Activated T-helper 2 cell treated with anti-CD3 and anti-CD28 coated beads, Interferon-gamma antibody, Interleukin-2, Interleukin-4, amounts not matched to agents 10 μg/mL and 5 μg/mL and 100 μg/mL, durations not matched to agents 14 hours and 24 hours and 36 hours (primary cell): ENCODE measurements at places on chromosomes 3 and 15. TPM values are rescaled to one million over a fixed set of nuclear protein-coding genes. Genes with fewer than 3 reads are reported as not detected.

DNA sequence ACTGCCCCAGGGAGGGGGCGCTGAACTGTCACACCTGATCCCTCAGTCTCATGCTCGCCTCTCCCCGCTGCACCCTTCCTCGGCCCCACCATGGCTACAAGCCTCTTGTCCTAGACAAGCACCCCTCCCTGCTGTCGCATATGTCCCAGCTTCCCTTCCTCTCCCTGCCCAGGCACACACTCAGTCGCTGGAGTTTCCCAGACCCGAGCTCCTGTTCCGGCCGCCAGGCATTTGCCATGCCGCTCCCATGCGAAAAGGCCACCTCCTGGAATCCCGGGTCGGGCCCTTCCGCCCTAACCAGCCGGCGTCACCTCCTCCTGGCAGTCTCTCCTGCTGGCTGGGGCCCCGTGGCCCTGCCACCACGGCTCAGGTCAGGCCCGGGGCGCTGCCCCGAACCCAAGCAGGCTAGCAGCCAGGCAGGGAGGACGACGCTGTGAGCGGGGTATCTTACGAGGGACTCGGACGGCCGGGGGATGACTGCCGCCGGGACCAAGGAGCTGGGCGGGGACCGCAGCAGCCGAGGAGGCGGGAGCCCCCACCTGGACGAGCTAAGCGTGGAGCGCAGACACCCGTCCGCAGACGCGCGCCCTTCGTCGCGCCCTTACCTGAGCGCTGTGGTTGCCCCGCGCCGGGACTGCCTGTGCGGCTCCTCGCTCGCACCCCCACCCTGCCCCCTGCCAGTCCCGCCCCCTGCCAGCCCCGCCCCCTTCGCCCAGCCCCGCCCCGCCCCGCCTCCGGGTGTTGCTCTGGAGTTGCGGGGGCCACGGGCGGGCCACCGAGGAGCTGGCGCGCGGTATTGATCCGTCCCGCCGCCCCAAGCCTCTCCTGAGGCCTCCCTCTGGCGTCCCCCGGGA is at the start of gene ALS2CL:
TSS of gene ALS2CL (minus strand) at position 642 of the 854 bp plus-strand sequence. CDS start 4,239 bp downstream, outside the sequence.
- H3K4me3 ChIP-seq: peak within 1 kb of the TSS; percentile 69
- peaks cover 19% of the 10 kb centered on the region for H3K27me3 ChIP-seq
- no peak within 1 kb of the TSS for H3K27ac ChIP-seq
- peak; percentile 47 for DNase-seq
- no peaks in the 10 kb centered on the region for H3K36me3 ChIP-seq

GRCh38 chr3:107271787-107272387 is 105.4 kb upstream of the CCDC54 start:
- no peak overlapping the region for H3K4me3 ChIP-seq
- H3K27me3 ChIP-seq: peaks cover 17% of the 10 kb centered on the region
- H3K4me1 ChIP-seq: peaks cover 3% of the 10 kb centered on the region
- H3K27ac ChIP-seq: no peak overlapping the region

GRCh38 chr3:117052395-117052794 is 342.8 kb downstream of the TUSC7 start:
- H3K27ac ChIP-seq: no peak overlapping the region
- H3K36me3 ChIP-seq: no peaks in the 10 kb centered on the region
- H3K27me3 ChIP-seq: no peaks in the 10 kb centered on the region
- H3K4me3 ChIP-seq: no peak overlapping the region
- no peak for DNase-seq

The ZNF662 gene
- total RNA-seq: 0.21 and 0.30 TPM in 2 replicates

The SH3BP5 gene
- total RNA-seq: 14.8 and 15.0 TPM in 2 replicates

DNA sequence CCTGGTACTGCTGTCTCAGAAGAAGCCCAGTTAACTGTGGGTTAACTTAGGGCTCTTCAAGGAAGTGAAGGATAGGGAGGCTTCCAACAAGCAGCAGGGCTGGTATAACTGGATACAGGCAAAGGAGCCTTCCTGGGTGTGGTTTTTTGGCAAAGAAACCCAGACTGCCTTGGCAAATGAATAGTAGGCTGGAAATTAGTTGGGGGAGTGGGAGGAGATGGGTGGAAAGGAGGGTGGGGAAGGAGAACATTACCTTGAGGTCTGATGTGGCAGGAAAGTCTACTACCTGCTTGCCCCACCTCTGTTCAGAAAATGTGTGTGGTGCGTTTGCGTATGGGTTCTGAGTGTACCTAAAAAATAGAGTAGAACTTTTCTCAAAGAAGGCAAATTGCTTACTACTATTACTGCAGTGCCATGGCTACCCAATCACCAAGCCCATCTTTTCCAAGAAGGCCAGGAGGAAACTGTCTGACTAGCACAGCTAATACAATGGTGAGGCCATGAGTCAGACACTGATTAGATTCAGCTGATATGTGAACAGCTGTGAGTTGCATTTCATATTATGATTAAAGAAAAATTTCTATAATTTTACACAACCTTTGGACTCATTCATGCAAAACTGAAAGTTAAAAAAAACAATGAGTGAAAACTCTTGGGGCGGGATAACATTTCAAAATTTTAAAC is 55.2 kb downstream of the SPTSSB start:
- no peak overlapping the region for H3K27ac ChIP-seq
- peaks cover 55% of the 10 kb centered on the region for H3K27me3 ChIP-seq
- H3K4me1 ChIP-seq: peaks cover 9% of the 10 kb centered on the region
- H3K36me3 ChIP-seq: no peaks in the 10 kb centered on the region
- DNase-seq: no peak

GRCh38 chr3:58661836-58662420 is 4.6 kb downstream of the FAM3D start:
- no peaks in the 10 kb centered on the region for H3K36me3 ChIP-seq
- H3K27ac ChIP-seq: no peak overlapping the region
- no peak overlapping the region for H3K4me3 ChIP-seq
- DNase-seq: no peak

The CLDN18 gene
- not detected in 2 replicates for total RNA-seq

- no peaks in the 10 kb centered on the region for H3K4me1 ChIP-seq
- H3K4me3 ChIP-seq: no peak overlapping the region
- no peaks in the 10 kb centered on the region for H3K27me3 ChIP-seq
- DNase-seq: no peak
Measured at GRCh38 chr3:103787164-103787871, 1352.5 kb downstream of the ZPLD1 start.

The MEX3B gene
- 1.6 and 1.8 TPM in 2 replicates for total RNA-seq

GRCh38 chr3:195065142-195065863 is 205.7 kb downstream of the XXYLT1 start:
- H3K27ac ChIP-seq: no peak overlapping the region
- H3K4me3 ChIP-seq: no peak overlapping the region
- H3K36me3 ChIP-seq: no peaks in the 10 kb centered on the region
- no peaks in the 10 kb centered on the region for H3K4me1 ChIP-seq
- DNase-seq: no peak
- no peaks in the 10 kb centered on the region for H3K27me3 ChIP-seq

The AADACL2 gene
- not detected in 2 replicates for total RNA-seq

DNA sequence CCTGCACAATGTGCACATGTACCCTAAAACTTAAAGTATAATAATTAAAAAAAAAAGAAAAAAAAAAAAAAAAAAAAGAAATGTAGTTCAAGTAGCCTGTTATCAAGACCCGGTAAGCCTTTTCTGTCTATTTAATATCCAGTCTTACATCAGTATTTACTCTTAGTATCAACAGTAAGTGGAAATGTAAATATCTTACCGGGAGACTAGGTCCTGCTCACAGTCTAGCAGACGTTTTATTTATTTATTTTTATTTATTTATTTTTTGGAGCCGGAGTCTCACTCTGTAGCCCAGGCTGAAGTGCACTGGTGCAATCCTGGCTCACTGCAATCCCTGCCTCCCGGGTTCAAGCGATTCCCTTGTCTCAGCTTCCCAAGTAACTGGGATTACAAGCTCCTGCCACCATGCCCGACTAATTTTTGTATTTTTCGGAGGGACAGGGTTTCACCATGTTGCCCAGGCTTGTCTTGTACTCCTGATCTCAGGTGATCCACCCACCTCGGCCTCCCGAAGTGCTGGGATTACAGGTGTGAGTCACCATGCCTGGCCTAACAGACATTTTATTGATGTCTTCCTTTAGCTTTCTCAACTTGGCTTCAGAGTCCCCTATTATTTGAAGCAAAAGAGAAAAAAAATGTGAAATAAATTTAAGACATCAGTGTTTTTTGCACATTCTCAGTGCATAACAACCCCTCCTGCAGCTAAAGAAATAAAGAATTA is 19.9 kb downstream of the C2CD4B start:
- no peak for DNase-seq
- H3K4me3 ChIP-seq: no peak overlapping the region
- peaks cover 2% of the 10 kb centered on the region for H3K4me1 ChIP-seq
- peaks cover 7% of the 10 kb centered on the region for H3K27me3 ChIP-seq
- H3K36me3 ChIP-seq: no peaks in the 10 kb centered on the region
- no peak overlapping the region for H3K27ac ChIP-seq

The WDR49 gene
- not detected in 2 replicates for total RNA-seq

The LRRK1 gene
- total RNA-seq: 2.1 and 2.4 TPM in 2 replicates
